ENCODE measurements at places on chromosomes 6 and 20.

GRCh38 chr6:53258774-53259155 is 90.0 kb downstream of the ELOVL5 start:
- no peak for DNase-seq

DNA sequence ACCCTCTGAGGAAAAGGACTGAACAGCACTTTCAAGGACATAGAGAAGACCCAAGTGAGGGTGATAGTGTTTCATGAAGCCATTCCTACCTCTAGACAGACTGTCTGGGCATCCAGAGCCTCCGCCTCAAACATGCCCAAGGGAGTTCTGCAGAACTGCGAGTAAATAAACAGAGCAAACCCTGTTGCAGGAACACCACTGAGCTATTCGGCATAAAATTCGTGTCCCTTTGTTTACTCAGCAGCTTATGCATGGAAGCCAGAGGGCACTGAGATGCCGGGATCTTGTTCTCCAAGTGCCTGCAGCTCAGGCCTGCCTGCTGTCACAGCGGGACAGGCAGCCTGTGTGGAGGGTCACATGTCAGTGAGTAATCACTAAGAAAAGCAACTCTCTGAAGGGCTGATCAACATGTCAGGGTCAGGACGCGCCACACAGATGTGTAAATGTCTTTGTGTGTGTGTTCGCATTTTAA is 164.9 kb upstream of the HEY2 start:
- no peak for DNase-seq

GRCh38 chr6:112216662-112217551 is 37.5 kb downstream of the LAMA4 start:
- no peak for DNase-seq

GRCh38 chr6:89874438-89874837 is 19.8 kb upstream of the GJA10 start:
- no peak for DNase-seq

- DNase-seq: no peak
Observed at GRCh38 chr20:53739799-53740785, 146.5 kb upstream of the ZNF217 start.

- no peak for DNase-seq
Observed at GRCh38 chr6:163782436-163783003, 368.0 kb downstream of the QKI start.

DNA sequence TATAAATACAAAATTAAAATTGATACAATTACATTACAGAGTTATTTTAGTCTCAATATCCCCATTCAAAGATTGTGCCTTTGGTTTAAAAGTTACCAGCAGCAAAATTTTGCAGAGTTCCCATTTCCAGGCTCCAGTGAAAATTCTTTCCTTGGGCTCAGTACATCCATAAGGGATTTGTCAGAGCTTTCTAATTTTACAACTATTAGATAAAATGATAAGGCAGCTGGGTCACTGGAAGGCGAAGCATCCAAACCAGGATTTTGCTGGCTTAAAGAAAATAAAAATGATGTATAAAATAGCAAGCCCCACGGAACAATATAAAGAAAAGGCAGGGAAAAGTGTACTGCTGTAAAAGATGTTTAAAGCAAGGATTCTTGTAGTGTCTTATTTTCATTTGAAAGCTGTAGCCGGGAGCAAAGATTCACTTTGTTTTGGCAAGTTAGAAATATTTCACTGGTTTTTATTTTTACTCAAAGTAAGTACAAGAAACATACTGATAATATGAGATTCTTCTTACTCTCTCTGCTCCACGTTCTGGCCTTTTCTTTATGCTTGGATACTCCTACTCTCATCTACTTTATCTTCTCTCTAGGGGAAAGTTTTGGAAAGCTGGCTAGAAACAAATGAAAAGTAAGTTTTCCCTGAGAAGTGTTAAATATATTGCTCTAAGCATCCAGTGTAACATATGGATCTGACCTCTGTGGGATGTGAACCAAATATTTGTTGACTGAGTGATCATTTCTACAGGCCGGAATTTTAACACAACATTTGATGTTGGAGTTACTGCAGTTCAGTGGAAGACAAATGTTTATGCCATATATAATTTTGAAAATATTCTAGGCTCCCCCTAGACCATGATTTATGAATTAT is 488.4 kb downstream of the PHF3 start:
- no peak for DNase-seq

- DNase-seq: no peak
Observed at GRCh38 chr20:19964289-19965265, 52.6 kb upstream of the NAA20 start.

DNA sequence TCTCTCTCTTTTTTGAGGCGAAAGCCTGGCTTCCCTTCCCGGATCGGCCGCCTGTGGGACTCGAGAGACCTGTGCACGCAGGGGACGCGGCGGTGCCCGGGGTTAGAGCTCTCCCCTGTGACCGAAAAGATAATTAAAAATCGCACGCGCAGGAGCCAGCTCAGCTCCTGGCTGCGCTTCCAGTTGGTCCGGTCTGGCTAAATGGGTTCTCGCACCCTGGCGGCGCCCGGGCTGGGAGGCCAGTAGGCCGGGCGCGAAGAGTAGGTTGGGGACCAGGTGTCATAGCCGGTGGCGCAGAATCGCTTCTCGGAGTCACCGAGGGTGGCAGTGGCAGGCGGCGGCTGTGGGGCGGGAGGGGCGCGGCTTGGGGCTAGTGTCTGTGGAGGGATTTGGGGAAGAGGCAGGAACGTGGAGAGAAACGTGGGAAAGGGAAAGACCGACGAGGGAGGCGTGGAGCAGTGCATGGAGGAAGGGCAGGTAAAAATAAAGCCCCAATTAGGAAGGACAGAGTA is 41.9 kb upstream of the SUPT3H start:
- peak; percentile 58 for DNase-seq

DNA sequence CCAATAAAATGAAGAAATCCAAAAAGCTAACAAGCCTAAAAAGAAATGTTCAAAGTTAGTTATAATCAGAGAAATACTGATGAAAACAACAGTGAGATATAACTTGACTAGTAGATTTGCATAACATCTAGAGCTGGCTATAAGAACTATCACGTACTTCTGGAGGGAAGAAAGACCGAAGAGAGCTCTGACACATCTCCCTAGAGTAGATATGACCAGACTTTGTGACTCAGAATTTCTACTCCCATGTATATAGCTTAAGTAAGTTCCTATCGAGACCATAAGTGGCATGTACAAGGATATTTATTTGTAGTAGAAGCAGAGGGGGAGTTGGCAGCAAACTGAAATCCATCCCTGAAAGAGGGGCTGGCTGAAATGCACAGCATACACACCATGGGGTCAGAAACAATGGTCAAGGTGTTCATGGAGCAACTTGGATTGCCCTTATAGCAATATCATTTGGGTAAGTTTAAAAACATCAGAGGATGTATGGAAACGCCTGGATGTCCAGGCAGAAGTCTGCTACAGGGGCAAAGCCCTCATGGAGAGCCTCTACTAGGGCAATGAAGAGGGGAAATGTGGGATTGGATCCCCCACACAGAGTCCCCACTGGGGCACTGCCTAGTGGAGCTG is 25.6 kb upstream of the IL17A start:
- no peak for DNase-seq

DNA sequence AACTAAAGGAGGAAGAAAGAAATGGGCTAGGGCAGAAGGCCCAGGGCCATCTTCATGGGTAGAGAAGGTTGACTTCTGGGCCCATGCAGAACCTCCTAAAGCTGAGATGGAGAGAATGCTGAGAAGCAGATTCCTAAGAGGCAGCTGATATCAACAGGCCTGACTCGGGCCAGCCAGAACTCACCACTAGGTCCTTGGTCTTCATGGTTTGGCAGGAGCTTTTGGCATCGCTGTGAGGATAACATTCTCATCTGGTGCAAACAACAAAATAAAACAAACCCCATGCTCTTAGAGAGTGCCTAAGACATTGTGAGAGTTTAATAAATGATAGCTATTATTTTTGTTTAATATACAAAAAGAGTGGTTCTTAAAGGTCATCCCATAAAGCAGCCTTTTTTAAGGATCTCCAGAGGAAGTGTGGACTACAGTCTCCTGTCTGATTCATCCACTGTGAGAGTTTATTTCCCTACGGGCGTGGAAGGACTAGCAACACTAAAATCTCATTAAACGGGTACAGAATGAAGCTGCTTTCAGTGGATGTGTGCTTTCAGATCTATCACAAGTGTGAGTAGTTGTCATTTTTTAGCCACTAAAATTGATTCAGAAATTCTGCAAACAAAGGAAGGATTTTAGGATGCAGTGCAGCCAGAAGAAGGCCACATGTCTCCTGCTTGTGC is 160.0 kb downstream of the PLCB4 start:
- no peak for DNase-seq

- DNase-seq: no peak
Observed at GRCh38 chr6:25346064-25346463, 66.9 kb downstream of the CARMIL1 start.

DNA sequence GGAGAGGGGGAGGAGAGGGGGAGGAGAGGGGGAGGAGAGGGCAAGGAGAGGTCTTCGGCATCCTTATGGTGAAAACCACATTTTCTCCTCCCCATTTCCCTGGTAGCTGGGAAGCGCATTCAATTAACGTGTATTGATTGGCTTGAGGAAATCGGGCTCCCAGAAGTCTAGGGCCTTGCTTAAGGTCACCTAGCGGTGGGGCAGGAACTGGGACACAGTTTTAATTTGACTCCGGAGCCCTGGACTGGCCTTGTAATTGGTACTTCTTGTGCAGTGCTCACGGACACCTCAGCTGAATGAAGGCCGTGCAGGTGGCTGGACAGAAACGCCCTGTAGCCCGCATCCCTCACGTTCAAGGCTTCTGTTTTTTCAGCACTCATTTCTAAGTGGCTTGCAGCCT is 42.8 kb downstream of the CTCFL start:
- no peak for DNase-seq

GRCh38 chr6:21186479-21187055 is 407.0 kb upstream of the SOX4 start:
- no peak for DNase-seq

GRCh38 chr6:111837641-111838500 is 35.4 kb downstream of the FYN start:
- DNase-seq: peak; percentile 42

DNA sequence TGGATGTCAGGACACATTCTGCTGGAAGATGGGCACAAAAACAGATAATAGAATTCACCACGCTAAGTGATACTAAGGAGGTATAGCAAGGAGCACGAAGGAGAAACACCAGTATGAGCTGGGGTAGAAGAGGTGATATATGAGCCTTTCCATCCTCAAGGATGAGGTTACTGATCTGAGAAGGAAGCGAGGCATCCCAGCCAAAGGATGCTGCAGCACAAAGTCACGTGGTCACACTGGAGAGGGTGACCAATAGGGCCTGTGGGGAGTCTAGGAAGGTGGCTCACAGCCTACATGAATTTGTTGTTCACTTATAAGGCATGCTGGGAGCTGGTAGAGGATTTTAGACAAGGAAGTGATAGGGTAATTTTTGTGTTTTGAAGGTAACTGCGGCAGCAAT is 1.4 kb downstream of the GINS1 start:
- DNase-seq: no peak

GRCh38 chr6:10194816-10195672 is 219.8 kb downstream of the TFAP2A start:
- DNase-seq: no peak

GRCh38 chr6:138596126-138596525 is 96.8 kb upstream of the NHSL1 start:
- no peak for DNase-seq

Data from T-cell (primary cell).